ENCODE measurements at places on chromosomes 3 and 15.

DNA sequence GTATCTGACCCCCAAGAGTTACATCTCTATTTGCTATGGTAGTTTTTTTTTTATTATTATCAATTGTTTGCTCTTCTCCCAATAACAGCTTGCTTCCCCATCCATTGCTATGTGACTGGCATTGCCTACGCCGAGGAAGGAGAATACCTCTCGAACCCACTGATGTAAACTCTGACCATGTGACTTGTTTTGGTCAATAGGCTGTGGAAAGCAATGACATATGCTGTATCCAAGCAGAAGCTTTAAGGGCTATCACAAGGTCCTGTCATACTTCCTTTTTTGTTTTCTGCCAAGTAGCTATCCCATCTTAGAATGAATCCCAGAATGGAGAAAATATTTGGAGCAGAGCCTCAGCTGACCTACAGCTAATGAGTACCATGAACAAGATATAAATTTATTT is 111.0 kb upstream of the FRMD4B start:
- no peak for DNase-seq

DNA sequence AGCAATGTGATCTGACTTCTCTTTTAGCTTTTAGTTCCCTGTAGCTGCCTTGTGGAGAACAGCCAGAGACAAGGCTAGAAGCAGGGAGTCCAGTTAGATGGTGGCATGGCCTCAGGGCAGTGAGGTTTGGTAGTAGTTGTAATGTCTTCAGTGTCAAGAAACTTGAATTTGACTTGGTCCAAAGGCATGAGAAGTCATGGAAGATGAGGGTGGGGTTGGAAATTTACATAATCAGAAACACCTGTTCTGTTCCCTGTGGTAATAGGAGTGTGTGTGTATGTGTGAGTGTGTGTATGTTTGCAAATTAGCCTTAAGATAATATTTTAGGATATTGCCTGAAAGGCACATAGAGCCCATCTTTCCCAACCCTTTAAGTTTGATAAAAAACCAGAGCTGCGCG is 55.2 kb upstream of the GCNT3 start:
- DNase-seq, result no peak

GRCh38 chr15:69610277-69610676 is 157.7 kb downstream of the RPLP1 start:
- DNase-seq, result no peak

DNA sequence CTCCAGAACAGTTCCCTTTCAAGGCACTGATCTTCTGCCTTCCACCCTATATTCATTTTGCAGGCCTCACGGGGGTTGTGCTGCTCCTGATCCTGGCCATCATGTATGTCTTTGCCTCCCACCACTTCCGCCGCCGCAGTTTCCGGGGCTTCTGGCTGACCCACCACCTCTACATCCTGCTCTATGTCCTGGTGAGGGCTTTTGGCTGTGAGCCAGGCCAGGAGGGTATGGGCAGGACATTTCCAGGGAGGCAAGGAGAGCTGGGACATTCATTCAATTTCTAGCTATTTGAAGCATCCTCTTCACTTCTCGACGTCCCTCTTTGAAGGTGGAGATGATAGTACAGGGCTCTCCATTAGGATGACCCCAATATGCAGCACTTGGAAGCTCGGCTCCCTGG is 25.9 kb downstream of the DUOX1 start:
- DNase-seq, result no peak

DNA sequence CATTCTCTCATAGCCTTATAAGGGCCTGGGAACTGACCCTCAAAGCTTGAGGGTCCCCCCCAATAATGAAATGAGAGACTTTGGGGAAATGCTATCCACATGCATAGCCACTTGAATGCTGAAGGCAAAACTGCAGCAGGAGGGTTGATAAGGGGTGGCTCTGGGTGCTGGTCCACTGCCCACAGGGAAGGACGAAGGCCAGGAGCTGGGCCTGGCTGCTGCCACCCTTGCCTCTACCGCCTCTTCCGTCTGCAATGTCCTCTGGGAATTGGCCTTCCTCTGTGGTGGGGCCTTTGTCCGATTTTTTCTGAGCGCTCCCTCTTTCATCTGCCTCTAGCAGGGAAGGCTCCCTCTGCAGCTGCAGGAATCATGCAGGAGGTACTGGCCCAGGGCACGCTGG is 41.0 kb downstream of the OCA2 start:
- DNase-seq, result no peak

- no peak for DNase-seq
These were observed 39.5 kb downstream of the NR2F2 start for GRCh38 chr15:96369825-96370621.

DNA sequence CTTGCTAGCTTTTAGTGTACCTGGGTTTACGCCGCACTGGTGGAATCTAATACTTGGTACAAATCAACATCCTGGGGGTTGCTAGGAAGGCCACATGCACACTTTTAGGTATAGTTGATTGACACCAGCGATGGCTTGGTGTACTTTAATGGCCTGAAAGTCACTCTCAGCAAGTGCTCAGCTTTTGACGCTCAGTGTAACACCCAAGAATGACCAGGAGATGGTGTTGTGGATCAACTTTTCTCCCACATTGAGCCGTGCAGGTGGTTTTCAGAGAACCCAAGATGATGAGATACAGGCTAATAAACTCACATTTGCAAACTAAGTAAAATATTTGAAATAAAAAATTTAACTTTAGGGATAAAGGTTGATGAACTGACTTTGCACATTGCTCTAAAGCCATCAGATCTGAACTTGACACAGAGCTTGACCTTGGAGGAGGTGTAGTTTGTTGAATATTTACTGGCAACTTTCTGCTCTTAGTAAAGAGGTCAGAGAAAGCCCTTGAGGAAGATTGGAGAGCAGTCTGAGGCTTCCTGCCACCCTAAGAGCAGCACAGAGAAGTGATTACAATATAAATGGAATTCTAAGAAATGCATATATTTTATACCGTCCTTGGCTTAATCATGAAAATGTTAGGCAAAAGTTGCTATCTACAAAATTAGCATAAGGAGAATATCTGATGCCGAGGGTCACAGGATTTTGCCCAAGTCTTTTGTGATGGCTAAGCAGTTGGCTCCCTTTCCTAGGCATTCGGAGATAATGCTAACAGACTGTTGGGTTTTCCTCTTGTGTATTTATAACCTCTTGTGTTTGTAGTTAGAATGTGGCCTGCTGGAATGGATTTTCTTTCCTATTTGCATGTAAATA is 143.4 kb upstream of the RASGRP1 start:
- peak; percentile 48 for DNase-seq

GRCh38 chr3:179432021-179432420 is 19.2 kb downstream of the GNB4 start:
- no peak for DNase-seq

GRCh38 chr3:187616307-187616972 is 53.8 kb downstream of the SST start:
- DNase-seq, result peak; percentile 37

GRCh38 chr3:190620886-190621608 is 107.2 kb downstream of the IL1RAP start:
- DNase-seq, result no peak

- no peak for DNase-seq
These were observed 302.7 kb upstream of the ARPP21 start for GRCh38 chr3:35336601-35337000.

GRCh38 chr3:107430214-107430995 is 53.2 kb downstream of the CCDC54 start:
- DNase-seq, result peak; percentile 39

DNA sequence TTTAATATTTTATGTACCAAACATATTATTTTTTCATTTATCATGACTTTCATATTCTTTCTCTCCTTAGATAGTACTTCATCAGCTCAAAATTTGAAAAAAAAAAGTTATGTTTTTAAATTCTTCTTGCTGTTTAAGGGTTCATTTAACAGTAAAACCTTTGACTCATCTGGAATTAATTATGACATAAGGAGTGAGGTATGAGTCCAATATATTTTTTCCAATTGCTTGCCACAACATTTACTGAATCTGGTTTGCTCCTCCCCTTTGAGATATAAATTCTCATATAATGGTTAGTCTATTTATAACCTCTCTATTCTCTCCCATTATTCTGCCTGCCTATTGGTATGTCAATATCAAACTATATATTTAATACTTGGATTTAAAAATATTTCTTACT is 387.8 kb downstream of the TUSC7 start:
- no peak for DNase-seq

GRCh38 chr3:78893161-78893560 is 874.6 kb downstream of the ROBO1 start:
- DNase-seq, result no peak

DNA sequence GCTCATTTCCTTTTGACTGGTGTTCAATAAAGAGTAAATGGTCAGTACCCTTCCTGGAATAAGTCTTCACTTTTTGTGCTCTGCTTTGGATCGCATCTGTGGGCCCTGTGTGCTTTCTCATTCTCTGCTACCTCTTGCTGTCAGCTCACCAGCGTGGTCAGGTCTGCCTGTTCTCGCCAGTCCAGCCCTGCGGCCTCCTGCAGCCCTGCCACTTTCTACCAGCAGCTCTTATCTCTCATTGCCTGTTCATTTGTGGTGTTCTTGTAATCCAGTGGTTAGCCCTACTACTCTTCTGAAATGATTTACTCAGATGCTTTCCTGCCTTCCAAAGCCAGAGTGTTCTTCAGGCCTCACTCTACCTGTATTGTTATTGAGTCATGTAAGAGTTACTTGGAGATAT is 54.8 kb downstream of the CHCHD6 start:
- no peak for DNase-seq

DNA sequence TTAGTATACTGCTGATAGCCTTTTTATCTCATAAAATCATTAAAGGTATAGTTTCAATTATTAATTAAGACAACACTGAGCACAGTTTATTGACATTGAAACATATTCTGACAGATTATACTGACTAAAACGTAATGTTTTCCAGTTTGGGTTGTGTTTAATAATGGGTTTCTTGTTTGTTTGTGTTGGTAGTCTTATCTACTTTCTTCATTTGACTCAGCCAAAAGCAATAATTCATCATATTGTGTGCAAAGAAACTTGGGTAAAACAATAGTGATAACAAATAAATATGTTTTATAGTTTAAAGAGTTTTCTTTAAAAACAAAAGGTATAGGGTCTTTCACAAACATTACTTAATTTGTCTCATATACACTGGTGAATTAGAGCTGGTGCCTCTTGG is 629.2 kb upstream of the AGTR1 start:
- DNase-seq, result no peak

- no peak for DNase-seq
These were observed 113.8 kb upstream of the EPHA6 start for GRCh38 chr3:96700322-96701315.

DNA sequence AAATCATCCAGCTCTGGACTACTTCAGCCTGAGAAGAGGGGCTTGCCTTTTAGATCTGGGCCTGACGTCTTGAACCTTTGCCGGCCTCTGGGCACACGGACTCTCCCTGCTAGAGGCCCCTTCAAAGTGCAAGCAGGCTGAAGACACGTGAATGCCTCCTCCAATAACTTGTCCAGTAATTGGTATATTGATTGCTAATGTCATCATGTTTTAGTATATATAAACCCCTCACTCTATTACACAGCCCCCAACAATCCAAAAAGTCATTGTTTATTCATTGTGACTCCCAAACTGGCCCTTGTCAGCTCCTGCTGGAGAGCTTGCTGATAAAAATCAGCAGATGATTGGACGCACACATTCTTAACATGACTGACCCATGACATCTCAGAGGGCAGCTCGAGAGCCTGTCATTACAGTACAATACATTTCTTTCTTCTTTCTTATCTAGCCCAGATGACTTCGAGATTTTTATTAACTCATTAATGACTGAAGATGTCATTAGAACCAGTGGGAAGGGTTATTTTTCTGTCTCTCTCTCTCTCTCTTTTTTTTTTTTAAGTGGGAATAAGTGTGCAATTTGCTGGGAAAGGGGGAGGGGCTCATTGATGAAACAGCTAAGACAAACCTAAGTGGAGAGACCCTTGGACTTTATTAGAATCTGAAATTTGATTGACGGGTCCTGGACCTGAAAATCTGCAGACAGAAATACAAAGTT is 65.5 kb upstream of the NR2F2 start:
- DNase-seq, result no peak

GRCh38 chr15:25247407-25248038 is 191.3 kb downstream of the UBE3A start:
- no peak for DNase-seq

DNA sequence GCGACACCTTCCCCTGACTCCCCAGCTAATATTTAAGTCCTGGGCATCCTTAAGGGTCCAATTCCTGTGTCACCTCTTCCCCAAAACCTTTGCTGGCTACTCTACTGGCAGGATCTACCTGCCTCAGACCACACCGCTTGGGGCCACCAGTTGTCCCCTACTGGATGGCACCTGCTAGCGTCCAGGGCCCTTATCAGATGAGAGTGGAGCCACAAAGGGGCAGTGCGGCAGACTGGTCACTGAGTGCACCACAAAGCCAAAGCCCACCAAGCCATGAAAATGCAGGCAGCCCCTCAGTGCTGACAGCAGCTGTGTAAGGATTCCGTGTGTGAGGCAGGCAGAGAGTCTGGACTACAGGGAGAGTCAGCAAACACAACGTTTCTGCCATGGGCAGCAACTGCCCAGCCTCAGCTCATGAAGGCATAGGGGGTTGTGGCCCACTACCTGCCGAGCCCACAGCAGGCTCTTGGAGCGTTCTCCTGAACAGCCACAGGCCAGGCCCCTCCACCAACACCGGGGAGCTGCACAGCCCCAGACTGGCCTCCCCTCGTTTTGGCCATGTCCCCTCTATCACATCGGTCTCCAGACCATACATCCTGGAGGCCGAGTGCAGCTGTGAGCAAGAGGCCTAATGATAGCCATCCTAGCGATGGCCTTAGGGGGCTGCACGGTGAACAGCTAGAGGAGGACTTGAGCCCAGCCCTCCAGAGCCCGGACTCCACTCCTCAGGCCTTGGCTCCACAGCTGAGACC is 32.3 kb downstream of the ALDH1L1 start:
- DNase-seq, result no peak

GRCh38 chr3:129184396-129184657 is 631 bp upstream of the CNBP start:
- no peak for DNase-seq

- no peak for DNase-seq
These were observed 30.9 kb downstream of the KY start for GRCh38 chr3:134619884-134620445.

- DNase-seq, result no peak
These were observed 10.4 kb upstream of the CLPX start for GRCh38 chr15:65195548-65195923.

GRCh38 chr3:118987477-118987876 is 47.2 kb downstream of the IGSF11 start:
- no peak for DNase-seq

DNA sequence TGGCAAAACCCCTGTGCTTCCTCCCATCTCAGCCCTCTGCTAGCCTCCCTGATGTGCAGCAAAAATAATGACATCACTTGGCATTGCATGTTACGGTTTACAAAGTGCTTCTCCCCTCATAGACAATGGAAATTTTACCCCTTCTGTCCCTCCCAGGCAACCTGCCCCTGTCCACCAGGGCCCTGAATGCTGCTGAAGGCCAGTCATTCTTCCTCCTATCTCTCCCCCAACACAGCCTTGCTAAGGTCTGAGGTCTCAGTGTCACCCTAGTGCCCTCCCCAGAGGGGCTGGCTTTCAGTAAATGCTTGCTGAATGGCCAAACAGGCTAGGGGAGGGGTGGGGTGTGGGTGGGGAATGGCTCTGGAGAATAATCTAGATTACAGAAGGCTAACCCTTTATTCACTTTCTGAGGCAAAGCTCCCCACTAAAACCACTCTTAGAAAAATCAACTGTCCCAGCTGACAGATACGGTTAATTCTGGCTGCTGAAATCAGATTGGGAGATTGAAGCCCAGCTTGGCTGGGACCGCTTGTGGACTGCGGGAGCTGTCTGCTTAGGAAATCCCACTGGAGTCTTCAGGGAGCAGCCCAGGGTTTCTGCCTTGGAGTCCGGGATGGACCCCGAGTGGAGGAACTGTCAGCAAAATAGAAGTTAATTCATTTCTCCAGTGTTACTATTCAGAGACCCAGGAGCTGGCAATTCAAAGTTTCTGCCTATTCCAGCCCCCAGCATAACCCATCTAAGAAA is 22.9 kb downstream of the ANP32A start:
- no peak for DNase-seq
